ENCODE measurements at places on chromosomes 6 and 20. TPM values are rescaled to one million over a fixed set of nuclear protein-coding genes. Genes with fewer than 3 reads are reported as not detected.

GRCh38 chr6:154125421-154125820 is 86.4 kb downstream of the OPRM1 start:
- DNase-seq = no peak

GRCh38 chr6:131914234-131914633 is 36.9 kb downstream of the CCN2 start:
- no peak for DNase-seq

Gene VEGFA
- total RNA-seq = 102 TPM

DNA sequence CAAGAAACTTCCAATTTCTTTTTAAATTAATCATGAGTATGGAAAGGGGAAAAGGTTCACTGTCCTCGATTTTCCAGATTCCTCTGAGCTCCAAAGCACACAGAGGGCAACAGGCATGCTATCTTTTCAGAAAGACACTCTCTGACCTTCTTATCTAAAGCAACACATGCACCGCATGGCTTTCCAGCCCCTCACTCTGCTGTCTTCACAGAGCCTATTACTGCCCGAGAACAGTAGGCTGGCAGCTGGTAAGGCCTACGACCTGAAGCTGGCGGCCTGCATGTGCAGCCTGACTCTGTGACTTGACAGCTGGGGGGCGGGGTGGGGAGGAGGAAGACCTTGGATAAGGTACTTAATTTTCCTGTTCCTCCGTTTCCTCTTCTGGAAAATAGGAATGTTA is 86.3 kb downstream of the ELOVL4 start:
- DNase-seq = no peak

- DNase-seq = no peak
Observed at GRCh38 chr6:105675715-105676397, 273.0 kb upstream of the PREP start.

Gene FGD2
- total RNA-seq = 8.0 TPM

DNA sequence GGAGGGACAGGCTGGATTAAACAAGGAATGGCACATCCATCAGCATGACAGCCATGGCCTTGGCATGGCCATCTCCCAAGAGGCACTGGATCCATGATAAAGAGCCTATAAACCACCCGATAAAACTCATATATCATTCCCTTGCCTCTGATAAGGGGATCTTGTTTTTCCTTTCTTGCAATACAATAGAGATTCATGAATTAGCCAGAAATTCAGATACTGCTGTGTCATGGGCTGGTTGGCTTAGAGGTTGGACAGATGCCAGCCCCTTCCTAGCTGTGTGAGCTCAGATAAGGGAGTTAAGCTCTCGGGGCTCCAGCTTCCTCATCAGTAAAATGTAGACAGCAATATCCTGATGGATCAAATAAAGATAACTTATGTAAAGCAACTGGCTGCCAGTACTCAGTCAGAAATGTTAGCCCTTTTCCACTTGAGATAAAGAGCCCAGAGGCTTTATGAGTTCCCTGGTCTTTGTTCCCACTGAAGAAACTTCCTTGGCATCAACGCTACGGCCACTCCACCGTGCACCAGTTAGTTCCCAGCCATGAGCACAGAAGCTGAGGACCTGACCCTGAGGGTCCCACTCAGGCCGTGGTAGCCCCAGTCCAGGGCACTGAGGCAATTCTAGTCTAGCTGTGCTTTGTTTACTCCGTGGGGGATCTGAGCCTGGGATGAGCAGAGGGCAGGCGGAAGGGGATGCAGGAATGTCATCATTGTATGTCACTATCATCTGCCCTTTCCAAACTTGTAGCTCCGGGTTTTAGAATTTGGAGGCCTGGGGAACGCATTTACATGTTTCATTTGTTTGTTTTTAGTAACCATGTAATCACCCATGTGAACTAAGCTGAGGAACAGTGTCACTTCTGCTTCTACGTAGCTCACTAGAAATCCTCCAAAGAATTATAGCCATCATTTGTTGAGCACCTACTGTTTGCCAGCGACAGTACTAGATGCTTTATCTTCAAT is 67.2 kb upstream of the TBC1D7 start:
- peak; percentile 89 for DNase-seq

GRCh38 chr6:79742030-79742429 is 110.9 kb downstream of the SH3BGRL2 start:
- DNase-seq = no peak

GRCh38 chr6:11848852-11849731 is 70.5 kb upstream of the ADTRP start:
- no peak for DNase-seq

Gene INSM1
- not detected for total RNA-seq

Gene NOX3
- total RNA-seq = not detected

Gene SDC4
- total RNA-seq = 71.4 TPM

Gene TNFAIP3
- total RNA-seq = 14.5 TPM

Gene TBC1D22B
- total RNA-seq = 7.5 TPM

Gene CLPSL1
- total RNA-seq = not detected

- DNase-seq = no peak
Observed at GRCh38 chr6:56677559-56677958, 34.9 kb upstream of the DST start.

Gene ARID1B
- total RNA-seq = 44.6 TPM

Gene TCP11
- not detected for total RNA-seq

DNA sequence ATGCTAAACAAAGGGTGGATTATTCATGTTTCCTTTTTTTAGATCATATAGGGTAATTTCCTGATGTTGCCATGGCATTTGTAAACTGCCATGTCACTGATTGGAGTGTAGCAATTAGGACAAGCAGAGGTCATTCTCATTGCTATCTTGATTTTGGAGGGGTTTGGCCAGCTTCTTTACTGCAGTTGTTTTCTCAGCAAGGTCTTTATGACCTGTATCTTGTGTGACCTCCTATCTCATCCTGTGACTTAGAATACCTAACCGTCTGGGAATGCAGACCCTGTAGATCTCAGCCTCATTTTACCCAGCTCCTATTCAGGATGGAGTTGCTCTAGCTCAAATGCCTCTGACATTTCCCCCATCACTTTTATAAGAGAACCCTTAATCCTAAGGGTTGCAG is 53.6 kb downstream of the CDS2 start:
- no peak for DNase-seq

DNA sequence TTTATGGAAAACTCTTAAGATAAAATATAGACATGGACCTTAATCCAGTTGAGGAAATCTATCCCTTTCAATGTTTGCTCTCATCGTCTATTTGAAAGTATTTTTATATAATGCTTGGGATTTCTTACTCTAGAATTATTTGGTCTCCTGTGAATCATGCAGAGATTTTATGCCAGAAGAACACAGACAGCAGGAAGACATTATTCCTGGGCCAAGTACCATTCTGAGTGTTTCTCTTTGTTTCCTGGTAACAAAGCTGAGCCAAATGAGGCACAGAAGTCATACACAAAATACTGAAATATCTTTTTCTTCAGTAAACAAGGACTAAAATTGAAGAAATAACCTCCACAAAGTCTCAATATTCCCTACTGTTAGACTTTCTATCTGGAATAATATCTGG is 538.2 kb upstream of the EYS start:
- no peak for DNase-seq

Gene BANF2
- not detected for total RNA-seq

GRCh38 chr6:108550256-108550655 is 10.5 kb upstream of the FOXO3 start:
- no peak for DNase-seq

DNA sequence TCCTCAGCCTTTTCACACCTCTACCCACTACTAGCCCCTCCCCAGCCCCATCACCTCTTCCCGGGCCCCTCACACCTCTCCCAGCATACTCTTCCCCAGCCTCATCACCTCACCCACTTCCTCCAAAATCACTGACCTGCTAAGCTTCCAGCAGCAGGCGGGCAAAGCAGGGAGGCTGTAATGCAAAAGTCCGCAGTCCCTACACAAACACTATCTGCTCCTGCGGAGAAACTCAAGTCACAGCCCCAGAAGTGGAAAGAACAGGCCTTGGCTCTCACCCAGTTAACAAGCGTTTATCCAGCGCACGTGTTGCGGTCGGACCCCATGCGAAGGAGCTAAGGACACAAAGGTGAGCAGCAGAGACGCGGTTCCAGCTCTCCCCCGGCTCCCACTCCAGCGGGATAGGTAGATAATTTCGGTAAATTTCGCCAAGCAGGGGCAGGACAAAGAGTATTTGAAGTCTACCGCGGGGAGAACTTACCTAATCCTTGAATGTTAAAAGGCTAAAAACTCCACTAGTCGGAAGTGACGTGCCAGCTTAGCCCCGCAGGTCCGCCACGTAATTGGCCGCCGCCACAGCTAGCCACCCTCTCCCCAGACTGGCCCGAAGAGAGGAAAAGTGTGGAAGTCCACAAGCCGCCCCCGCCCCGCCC is 728 bp upstream of the TRIM39 start:
- no peak for DNase-seq

Gene GGTLC1
- not detected for total RNA-seq

DNA sequence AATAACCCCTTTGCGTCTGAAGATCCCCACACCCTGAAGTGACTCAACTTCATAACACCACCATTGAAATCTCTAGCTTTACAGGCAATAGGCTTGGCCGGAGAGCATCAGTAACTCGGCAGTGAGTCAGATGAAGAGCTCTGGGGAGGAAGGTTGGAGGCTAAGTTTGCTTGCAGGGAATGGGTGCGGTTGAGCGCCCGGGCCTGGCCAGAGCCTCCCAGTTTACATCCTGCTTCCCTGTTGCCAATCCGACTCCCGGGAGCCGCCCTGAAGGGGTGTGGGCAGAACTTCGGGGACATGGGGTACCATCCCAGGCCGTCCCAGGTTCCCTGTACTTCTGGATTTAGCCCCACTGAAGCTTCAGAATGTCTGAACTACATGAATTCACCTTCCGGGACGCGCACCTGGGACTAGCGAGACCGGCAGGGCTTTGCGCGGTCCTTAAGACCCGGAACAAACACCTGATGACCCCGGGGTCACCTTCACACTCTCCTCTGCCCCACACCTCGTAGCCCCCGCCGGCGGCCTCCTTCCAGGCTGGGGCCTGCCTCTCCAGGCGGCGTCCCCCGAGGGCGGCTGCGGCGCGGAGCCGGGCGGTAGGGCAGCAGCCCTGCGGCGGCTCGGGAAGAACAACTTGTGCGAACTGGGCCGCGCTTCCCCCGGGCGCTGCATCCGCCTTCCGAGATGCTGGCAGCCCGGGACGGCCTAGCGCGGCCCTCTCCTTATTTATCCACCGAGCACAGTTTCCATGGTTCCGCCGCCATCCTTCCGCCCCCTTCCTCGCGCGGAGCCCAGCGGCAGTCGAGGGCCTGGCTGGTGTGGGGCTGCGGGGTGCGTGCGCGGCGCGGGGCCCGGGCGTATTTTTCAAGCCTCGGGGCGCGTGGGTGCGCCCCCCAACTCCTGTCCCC is 56.6 kb upstream of the RREB1 start:
- peak; percentile 73 for DNase-seq
